Upper lobe of right lung (tissue), 1 donor: ENCODE measurements at places on chromosomes 3 and 15. TPM values are rescaled to one million over a fixed set of nuclear protein-coding genes. Genes with fewer than 3 reads are reported as not detected.

DNA sequence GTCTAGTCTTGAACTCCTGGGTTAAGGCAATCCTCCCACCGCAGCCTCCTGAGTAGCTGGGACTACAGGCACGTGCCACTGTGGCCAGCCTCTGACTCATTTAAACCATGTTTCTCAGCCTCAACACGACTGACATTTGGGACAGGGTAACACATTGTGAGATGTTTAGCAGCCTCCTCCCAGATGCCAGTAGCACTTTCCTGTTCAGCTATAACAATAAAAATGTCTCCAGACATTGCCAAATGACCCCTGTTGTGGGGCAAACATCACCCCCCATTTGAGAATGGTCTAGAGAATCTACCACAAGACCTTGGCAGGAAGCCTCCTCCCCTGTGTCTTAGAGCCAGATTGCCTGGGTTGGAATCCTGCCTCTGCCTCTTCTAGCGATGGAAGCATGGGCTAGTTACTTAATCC, 8.4 kb downstream of the TMEM40 start:
- no peak for DNase-seq

GRCh38 chr3:145490088-145491048, 670.6 kb downstream of the PLOD2 start:
- DNase-seq, result no peak

DNA sequence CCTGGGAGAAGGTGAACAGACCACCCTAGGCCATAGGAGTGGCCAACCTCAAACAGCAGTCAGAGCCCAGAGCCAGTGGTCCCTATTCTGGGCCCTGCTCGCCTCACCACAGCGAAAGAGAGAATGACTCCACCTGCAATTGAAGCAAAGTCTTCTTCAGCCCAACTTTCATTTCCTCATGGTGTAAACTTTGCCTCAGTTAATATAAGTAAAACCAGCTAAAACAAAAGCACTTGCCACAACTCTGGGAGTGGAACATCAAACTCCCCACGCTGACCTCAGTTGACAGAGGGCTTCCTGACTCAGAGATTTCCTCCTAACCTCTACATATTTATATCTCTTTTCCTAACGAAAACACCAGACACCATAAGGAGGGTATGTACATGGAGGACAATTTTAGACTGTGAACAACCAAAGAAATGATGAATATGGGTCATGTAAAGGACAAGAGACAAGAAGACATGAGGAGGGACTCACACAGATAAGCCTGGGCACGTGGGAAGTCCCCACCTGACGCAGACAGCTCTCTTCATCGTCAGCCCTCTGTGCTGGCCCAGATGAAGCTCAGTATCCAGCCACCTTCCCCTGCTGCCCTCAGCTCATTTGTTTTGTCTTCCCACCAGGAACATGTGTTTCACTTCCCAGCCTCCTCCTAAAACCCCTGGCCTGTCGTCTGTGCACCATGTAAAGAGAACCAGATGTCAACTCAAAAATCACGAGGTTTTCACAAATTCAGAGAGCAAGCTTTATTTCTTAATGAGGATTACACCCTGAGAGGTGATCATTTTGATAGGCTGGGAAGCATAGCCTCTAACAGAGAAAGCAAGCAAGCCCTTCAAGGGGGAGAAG, 140.9 kb downstream of the KCNMB2 start:
- no peak for DNase-seq

Gene IL17RB
- 12.4 TPM for total RNA-seq

Gene TRPM1
- not detected for total RNA-seq

Gene STRA6
- total RNA-seq, result not detected
